ENCODE measurements at places on chromosomes 13 and 19.

DNA sequence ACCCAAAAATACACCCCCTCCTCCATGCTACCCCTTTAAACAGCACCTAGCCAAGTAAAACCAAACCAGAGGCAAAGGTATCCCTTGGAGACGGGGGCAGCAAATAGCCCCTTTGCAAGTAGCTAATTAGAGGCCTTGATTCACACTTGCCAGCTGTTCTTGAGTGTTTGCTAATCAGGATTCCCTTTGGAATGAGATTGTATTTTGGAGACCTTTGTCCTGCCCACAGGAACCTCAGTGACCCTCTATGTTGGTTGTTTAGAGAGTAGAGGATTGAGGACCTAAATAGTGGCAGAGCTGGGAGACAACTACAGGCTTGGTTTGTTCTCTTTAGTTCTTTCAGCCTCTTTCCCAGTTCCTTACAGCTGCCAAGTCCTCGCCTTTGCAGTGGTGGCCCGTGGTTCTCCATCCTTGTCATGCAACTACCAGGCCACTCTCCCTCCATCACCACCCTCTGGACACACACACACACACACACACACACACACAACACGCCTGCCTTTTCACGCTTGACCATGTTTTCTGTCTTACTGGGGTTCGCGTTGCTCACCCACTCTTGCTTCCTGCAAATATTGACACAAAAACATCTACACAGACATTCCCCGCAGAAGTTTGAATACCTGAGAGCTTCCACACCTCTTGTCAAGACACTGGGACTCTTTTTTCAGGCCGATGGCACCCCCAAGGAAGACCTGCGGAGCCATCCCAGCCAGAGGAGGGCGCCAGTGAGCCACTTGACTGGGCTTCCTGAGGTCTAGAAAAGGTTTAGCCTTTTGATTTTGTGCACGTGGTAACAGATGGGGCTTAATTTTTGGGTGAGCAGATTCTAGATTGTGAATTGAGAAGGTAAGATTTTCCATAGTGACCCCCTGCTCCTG is 80.0 kb upstream of the GPR183 start:
- DNase-seq: peak; percentile 78

DNA sequence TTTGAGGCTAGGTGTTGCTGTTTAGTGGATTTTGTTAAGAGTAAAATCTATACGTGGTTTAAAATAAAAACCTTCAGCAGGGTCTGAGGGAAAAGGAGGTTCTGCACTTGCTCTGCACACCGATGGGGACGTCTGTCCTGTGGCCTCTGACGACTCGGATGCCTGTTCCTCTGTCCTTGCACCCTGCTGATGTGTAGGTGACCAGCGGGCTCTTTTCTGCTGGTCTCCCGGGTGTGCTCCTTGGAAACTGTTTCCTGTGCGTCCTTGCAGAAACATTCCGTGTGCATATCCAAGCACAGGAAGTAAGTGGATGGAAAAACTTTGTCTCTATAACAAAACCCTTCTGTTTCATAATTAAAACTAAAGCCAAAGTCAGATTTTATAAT is 3.8 kb downstream of the ATP4B start:
- DNase-seq: no peak

- DNase-seq: no peak
These were observed 10.3 kb upstream of the FUT5 start for GRCh38 chr19:5880604-5881078.

GRCh38 chr13:48231933-48232332 is 1.1 kb upstream of the ITM2B start:
- no peak for DNase-seq

GRCh38 chr19:41796901-41797300 is 514 bp downstream of the CEACAM3 start:
- DNase-seq: no peak

- DNase-seq: no peak
These were observed 24.3 kb downstream of the CAPN12 start for GRCh38 chr19:38719761-38720558.

GRCh38 chr19:4933528-4933927 is 24.2 kb downstream of the UHRF1 start:
- no peak for DNase-seq

DNA sequence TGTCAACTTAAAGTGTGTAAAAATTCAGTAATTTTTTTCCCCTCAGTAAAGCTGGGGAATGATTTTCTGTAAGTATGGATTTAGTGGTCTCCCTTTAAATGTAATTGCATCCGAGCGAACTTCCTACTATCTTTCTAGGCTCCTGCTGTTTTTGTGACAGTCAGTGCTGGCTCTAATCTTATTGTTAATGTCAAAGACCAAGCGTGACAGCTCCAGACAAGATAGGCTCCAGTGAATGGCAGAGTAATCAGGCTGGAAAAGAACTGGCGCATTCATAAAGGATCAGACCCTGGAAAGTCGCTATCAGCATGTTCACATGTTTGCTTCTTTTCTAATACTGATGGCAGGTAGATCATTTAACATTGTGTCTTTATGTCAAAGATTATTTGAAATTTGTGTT is 908.0 kb upstream of the ATXN8OS start:
- no peak for DNase-seq

GRCh38 chr19:53644061-53644816 is 12.4 kb downstream of the DPRX start:
- DNase-seq: no peak

GRCh38 chr13:43487461-43487860 is 299.3 kb downstream of the ENOX1 start:
- no peak for DNase-seq

DNA sequence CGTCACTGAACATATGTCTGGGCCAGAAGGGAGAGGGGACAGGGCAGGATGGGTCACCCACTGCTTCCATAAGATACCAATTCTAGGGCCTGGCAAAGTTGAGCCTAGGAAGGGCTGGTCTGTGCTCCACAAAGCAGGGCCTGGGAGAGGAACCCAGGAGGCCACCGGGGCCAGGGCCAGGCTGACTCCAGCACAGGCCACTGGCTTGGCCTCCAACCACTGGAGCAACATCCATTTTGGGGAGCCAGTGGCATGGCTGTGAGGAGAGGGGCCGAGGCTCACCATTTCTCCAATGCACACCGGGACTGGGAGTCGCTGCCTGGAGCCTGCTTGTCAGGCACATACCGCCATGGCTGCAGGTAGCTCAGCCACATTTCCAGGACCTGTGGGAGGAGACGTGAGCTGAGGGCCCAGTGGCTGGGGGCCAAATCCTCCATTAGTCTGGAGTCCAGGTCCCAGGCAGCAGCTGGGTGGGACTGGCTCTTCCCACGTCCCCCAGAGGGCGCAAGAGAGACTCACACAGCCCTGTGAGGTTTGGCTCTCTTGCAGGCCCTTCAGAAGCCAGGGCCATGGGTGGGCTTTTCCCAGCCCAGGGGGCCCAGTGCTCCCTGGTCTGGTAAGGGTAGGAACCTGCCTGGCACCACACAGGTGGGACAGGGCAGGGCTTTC is 27.7 kb downstream of the TUBA3C start:
- no peak for DNase-seq

DNA sequence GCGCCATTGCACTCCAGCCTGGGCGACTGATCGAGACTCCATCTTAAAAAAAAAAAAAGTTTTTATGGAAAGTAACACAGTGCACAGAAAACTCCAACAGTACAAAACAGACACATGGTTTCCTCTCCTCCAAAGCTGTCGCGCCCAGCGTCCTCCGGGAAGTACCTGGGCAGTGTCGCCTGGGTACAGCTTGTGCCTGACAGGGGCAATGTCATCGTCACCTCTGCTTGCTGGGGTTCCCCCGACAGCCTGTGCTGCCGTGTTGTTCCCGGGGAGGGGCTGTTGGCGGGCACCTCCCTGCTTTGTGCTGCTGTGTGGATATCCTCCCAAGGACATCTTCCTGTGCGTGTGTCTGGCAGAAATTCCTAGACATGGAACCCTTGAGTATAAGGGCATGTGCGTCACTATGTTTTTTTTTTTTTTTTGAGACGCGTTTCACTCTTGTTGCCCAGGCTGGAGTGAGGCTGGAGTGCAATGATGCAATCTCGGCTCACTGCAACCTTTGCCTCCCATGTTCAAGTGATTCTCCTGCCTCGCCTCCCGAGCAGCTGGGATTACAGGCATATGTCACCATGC is 2.4 kb upstream of the F2RL3 start:
- no peak for DNase-seq

DNA sequence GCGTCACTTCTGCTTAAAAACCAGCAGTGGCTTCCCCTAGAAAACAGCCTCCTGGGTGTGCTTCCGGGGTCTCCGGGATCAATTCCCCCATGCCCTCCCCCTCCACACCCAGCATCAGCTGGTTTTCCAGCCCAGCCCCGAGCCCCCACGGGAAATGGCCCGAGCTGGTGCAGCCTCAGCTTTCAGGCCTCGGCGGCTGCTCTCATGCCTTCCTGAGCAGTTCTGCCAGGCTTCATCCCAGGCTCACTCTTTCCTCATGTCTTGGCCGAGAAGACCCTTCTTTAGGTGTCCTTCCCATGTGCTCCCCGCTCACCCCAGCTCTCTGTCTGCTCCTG is 103.1 kb upstream of the RNF113B start:
- DNase-seq: no peak

GRCh38 chr13:29454931-29455481 is 140.5 kb downstream of the SLC7A1 start:
- no peak for DNase-seq

DNA sequence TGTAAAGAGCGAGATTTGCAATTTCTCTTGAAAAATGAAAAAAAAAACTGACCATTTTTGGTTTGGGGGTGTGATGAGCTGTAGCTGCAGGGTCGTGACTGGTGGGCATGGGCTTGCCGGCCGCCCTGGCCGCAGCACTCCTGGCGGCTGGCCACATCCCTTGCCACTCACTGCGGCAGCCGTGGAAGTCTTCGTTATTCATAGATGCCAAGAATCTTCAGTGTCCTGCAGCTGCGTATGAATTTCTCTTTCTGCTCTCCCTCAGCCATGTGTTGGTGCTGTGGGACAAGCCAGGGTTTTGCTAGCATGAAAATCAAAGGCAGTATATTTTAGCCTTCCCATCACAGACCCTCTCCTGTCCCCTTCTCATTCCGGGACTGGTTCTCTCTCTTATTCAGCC is 151.7 kb upstream of the TSHZ3 start:
- no peak for DNase-seq

DNA sequence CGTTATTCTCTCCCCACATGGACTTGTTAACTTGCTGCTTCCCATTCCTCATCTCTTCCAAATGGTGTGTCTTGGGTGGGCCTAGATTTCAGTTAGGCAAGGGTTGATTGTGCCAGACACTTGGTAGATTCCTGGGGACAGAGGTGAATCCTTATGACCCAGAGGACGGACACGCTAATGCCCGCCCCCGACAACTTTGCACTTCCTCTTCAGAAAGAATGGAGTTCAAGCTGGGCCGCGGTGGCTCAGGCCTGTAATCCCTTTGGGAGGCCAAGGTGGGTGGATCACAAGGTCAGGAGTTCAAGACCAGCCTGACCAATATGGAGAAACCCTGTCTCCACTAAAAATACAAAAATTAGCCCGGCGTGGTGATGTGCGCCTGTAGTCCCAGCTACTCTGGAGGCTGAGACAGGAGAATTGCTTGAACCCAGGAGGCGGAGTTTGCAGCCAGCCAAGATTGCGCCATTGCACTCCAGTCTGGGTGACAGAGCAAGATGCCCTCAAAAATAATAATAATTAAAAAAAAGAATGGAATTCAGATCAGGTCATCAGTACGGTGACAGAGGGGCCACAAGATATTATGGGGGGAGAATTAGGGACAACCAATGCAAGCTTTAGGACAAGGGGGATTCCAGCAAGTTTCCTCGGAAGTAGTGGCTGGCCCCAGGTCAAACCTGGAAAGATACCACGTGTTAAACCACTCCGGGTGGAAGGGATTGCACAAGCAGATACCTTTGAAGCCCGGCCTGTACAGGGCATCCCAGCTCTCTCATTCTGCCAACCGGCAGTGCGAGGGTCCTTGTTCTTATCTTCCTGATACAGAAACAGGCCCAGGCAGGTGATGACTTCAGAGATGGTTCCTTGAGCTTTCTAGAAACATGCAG is 2.7 kb downstream of the MYO9B start:
- no peak for DNase-seq

DNA sequence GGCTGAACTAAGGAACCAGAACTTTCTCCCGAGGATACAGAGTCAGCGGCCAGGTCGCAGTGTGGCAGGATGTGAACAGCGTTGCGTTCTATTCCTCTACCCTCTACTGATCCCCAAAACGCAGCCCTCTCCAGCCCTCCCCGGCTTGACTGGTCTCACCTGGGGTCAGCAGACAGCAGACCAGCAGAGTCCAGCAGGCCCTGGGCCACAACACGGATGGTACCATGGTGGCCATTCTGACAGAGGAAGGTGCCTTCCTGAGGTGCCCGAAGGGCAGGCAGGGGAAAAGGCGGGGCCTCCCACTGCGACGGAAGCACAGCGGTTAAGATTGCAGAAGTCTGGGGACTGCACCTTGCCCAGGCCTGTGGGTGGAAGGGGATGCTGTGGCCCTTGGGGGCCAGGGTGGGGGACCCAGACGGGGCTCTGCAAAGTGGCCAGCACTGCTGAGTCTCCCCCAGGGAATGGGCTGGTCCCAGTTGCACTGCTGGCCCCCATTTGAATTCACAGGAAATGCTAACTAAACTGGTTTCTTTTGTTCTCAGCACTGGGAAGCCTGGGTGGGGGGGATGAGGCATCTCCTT is at the start of gene ICAM3:
Gene ICAM3 (minus strand): TSS at position 245 of the 581 bp plus-strand sequence. CDS start 10 bp downstream, at position 235.
- DNase-seq: peak; percentile 45

GRCh38 chr13:99863789-99864626 is 107.6 kb downstream of the ZIC5 start:
- no peak for DNase-seq

DNA sequence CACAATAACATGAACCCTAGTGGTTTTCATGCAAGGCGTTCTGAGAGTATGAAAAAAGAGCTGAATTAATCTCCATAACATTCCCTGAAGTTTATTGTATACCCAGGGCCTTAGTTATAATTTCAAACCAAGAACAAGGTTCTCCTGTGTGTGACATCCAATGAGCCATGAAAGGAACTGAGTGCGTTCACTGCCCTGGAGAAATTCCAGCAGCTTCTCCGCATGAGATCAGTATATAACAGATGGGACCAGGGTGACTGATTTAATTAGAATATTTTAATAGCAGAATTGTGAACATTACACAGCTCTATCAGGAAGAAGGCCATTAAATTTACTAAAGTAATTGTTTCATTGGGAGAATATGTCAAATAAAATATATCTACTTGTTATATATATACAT is 1190.5 kb upstream of the SLC10A2 start:
- no peak for DNase-seq

DNA sequence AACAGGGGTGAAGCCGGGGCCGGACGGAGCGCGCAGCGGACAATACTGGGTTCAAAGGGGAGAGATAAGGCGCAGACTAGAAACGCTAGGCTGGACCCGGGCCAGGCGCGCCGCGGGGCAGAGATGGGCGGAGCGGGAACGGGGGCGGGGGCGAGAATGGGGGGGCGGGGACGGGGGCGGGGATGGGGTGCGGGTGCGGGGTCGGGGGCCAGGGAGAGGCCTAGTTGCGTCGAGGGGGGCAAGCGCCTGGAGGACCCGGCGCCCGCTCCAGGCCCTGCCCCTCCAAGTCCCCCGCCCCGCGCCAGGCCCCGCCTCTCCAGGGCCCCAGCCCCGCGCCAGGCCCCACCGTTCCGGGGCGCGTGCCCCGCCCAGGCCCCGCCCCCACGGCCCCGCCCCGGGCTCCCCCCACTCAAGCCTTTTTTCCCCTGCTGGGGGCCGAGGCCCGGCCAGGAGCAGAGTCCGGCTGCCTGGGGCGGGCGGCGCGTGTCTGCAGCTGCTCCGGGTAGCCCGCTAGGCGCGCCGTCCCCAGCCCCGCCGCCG is at the start of gene CERS4:
Gene CERS4 (plus strand): TSS at position 449 of the 540 bp plus-strand sequence. CDS start 41,707 bp downstream, outside the sequence.
- DNase-seq: peak; percentile 56

Measured in stimulated activated CD8-positive, alpha-beta memory T cell treated with anti-CD3 and anti-CD28 coated beads, Interleukin-4, amount 100 ng/mL, for 1 hour (primary cell).